Right atrium auricular region (tissue), 2 donors: ENCODE measurements at places on chromosomes 2 and 18.

DNA sequence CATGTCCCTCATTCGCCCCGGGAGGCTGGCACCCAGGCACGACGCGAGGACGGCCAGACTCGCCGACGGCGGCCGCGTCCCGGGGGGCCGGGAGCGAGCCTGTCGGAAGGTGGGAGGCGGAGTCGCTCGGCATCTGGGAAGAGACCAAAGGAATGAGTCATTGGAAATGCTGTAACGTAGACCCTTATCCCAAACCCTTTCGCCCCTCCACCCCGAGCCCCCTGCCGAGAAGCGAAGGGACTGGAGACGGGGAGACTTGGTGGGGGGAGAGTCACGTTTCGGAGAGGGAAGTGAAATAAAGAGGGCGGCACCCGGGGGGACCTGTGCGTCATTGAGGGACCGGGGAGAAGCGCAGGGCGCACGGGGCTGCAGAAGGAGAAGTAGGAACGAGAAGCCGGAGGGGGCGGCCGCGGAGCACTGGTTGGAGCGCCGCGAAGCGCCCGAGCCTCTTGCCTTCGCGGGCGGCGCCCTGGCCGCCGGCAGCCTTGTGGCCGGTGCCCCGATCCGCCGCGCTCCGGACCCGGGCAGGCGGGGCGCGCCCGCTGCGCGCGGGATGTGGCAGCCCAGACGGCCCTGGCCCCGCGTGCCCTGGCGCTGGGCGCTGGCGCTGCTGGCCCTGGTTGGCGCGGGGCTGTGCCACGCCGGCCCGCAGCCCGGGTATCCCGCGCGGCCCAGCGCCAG is at the start of gene EMILIN2:
Gene EMILIN2, plus strand, starts transcription at position 371 of the 681 bp plus-strand sequence. Its CDS starts 183 bp downstream, at position 554.
- DNase-seq = peak; percentile 91

DNA sequence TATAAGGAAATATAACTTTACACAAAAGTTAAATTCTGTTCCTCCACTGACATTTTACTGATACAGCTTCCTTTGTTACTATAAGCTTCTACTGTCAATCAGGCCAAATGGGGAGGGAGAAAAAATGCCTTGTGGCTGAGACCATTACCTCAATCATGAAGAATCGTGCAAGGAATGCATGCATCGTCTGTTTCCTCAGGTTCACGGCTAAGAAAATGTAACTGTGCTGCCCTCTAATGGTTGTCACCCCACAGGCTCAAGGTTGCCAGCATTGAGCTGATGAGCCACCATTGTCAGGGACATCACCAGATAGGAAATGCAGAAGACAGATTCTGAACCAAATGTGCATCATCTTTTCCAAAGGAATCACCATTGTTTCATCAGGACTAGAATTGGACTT is 426.9 kb downstream of the CDH2 start:
- no peak for DNase-seq

DNA sequence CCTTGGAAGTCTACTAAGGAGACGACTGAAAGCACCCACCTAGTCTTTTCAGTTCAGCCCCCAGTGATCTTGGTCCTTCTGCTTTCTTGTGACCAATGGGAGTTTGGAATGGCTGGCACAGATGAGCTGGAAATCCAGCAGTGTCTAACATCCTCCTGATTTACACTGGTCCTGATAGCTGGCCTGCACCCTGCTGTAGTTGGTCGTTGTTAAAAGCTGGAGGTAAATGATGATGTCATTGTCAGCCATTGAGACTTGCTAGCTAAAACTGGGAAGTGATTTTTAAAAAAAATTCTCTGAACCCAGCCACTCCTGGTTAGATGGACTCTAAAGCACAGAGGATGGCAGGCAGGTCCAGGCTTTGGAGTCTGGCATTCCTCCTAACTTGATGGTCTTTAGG is 19.3 kb downstream of the CCT7 start:
- no peak for DNase-seq

DNA sequence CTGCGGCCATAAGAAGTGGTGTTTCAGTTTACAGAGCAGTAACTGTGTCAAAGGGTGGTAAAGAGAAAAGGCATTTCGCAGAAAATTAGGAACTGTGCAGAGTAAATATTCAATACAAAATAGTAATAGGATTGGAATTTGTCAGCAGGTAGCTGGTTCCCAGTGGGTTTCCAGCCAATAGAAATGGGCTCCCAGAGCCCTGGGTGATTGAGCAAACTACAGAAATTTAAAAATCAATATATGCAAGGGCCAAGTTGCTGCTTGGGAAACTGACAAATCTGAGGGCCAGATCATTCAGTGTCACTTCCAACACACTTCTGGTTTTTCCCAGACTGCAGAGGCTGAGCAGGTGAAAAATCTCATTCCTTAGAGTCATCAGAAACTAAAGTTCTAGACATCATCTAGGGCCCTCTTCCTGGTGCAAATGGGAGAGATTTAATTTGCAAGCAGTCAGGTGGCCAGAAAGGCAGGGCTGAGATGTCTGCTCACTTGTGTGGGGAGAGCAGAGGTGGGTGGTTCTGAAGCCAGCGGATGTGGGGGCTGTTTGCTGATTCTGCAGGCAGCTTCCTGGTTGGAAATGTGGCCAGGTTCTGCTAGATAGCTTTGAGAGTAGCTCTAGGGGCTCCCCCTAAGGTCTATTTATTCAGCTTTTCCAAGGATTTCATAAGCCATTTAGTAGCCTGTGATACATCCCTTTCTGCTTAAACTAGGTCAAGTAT is 182.4 kb downstream of the NCK2 start:
- DNase-seq = no peak

DNA sequence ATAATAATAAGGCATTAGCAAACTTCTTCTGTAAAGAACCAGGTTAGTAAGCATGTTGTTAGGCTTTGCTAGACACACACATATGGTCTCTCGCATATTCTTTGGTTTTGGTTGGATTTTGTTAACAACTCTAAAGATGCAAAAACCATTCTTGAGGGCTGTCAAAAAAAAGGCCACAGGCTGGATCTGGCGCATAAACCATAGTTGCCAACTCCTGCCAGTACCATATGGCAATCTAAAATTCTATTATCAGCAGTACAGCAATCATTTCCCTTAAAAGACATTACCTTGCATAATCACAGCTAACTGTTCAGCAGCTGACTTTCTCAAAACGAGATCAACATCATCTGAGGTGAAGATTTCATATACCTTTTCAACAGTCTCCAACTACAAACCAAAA is 63.5 kb downstream of the RTTN start:
- DNase-seq = no peak

DNA sequence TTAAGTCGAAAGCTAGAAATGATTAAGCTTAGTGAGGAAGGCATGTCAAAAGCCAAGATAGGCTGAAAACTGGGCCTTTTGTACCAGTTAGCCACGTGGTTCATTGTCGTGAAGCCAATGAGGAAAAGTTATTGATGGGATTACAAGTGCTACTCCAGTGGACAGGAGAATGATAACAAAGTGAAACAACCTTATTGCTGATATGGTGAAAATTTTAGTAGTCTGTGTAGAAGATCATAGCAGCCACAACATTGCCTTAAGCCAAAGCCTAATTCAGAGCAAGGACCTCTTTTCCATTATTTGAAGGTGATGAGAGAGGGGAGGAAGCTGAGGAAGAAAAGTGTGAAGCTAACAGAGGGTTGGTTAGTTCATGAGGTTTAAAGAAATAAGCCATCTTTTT is 24.1 kb upstream of the RAMP1 start:
- no peak for DNase-seq

DNA sequence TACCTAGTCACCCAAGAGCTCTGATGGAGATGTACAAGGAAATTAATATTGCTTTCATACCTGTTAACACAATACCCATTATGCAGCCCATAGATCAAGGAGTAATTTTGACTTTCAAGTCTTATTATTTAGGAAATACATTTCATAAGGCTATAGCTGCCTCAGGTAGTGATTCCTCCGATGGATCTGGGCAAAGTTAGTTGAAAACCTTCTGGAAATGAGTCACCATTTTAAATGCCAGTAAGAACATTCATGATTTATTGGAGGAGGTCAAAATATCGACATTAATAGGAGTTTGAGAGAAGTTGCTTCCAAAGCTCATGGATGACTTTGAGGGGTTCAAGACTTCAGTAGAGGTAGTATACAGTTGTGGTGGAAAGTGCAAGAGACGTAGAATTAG is 931.4 kb upstream of the ACVR2A start:
- DNase-seq = no peak

DNA sequence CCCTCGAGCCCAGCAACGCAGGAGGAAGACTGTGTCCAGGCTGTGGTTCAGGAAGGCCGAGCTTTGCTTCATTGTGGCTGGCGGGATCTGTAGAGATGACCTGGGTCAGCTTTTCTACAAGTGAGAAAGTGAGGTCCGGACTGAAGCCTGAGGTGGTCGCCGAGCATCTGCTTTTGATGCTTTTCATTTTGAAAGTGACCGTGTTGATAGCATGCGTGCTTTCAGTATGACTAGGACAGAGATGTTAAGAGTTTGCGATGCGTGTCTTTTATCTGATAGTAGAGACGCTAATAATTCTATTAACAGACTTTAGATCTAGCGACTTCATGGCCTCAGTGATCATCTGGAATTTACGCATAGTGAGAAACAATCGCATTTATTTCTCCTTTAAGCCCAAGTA is 28.1 kb downstream of the CTDP1 start:
- no peak for DNase-seq

GRCh38 chr2:200877443-200877842 is 11.4 kb downstream of the PPIL3 start:
- DNase-seq = no peak

DNA sequence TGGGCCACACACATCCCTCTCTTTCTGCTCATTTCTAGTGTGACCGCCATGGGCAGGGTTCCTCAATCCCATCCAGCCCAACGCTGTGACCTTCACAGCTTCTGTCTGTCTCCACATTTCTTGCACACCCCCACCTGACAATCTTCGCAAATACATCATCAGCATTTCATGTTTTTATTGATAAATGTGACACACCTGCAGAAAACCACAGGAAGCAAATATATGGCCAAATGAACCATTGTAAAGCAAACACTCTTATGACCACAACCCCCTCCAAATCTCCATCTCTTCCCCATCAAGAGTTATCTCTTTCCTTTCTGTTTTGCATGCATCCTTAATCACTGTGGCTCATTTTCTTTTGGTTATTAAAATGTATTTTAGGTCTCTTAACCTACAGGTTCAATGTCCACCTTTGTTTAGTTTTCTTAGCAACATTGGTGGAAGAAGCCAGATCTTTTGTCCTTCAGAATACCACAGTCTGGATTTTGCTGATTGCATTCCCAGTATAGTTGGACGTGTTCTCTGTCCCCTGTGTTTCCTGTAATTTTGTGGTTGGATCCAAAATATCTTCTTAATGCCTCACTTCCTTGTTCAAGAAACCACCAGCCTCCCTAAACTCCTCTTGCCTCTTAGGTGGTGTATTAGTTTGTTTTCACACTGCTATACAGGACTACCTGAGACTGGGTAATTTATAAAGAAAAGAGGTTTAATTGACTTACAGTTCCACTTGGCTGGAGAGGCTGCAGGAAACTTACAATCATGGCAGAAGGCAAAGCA is 9.8 kb upstream of the NCK2 start:
- DNase-seq = no peak

DNA sequence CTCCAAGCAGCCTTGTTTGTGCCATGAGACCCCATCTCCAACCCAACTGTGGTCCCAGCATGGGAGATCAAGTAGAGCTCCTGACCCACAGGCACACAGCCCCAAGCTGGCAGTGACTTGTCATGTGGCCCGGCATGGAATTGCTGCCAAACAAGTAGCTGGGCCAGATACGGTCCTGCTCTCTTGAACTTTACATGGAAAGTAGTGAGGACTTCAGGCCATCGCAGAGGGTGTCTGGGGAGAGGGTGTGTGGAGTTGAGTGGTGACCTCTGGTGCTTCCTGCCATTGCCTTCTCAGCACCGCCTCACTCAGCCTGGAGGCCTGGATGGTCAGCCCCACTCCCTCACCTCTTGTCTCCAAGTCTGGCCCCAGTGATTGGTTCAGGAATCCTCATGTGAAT is 10.9 kb upstream of the SLC4A3 start:
- DNase-seq = no peak

DNA sequence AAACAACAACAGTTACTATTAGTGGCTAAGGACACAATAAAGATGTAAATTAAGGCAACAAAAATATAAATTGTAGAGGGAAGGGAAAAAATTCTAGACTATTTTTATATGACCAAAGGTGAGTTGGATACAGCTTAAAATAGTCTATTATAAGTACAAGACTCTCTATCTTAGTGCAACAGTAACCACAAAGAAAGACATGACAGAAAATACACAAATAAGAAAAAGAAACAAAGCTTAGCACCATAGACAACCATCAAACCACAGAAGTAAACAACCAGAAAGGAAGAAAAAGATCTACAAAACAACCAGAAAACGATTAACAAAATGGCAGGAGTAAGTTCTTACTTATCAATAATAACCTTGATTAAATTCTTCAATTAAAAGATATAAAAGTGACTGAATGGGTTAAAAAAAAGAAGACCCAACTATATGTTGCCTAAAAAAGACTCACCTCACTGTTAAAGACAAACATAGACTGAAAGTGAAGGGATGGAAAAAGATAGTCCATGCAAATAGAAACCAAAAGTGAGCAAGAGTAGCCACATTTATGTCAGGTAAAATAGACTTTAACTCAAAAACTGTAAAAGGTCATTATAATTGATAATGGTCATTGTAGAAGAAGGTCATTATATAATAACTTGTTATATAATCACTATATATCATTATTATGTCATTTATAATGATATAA is 62.5 kb downstream of the USP40 start:
- no peak for DNase-seq

DNA sequence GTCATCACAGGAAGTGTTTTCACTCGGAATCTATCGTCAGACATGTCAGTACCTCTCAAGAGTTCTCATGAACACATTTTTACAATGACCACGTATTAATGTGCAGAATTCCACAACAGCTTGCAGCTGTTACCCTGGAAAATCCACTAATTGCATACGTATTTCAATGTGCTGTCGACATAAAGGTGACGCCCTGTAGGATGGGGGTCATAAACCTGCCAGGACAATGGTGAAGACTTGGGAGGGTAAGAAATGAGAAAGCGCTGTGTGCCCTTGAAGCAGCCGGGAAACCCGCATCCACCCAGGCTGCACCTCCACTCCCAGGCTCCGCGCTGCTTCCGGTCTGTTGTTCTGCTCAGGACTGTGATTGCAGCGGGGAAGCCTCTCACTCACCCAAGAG is 14.0 kb downstream of the TMEM18 start:
- no peak for DNase-seq

DNA sequence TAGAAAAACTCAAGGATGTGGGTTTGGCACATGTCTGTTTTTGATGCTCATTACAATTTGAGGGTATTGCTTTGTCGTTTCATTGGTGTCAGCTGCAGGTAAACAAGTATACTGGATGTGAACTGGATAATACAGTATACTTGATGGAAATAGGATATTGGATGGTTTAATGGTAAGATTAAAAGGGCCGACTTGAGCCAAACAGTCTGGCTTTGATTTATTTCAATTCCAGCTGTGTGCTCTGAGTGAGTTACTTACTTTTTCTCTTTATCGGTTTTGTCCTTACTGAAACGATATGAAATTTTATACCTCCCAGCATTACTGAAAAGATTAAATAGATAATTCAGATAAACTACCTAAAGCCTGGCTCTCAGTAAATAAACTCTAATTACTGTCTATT is 227.6 kb downstream of the ASXL3 start:
- no peak for DNase-seq
